ENCODE measurements at places on chromosomes 1 and 21. TPM values are rescaled to one million over a fixed set of nuclear protein-coding genes. Genes with fewer than 3 reads are reported as not detected.

KNCN gene
- not detected for total RNA-seq

NSL1 gene
- total RNA-seq: 26.1 TPM

HCN3 gene
- total RNA-seq: 12.9 TPM

CR1L gene
- not detected for total RNA-seq

- H3K27ac ChIP-seq: peak overlapping the region; percentile 99
- no peaks in the 10 kb centered on the region for H3K27me3 ChIP-seq
- H3K4me1 ChIP-seq: peaks cover 42% of the 10 kb centered on the region
These were observed 1.2 kb upstream of the CAP1 start for GRCh38 chr1:40039245-40039756.

DNA sequence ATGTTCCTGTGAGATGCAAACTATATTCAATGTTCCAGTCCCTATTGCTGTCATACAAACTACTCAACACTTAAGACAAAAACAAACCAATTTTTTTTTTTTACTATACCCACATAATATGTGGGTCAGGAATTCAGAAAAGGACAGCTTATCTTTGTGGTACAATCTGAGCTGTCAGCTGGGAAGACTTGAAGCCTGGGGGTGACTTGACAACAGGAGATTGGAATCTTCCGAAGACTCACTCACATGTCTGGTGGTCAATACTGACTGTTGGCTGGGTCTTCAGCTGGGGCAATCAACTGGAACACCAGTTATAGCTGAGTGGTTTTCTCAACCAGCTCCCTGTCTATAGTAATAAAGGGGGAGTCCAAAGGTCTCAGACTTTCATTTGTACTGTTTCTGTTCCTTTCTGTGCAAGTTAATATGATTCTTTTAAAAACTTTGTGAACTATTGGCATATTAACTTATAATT lies 81.7 kb upstream of the ATP1B1 start:
- H3K4me1 ChIP-seq: peaks cover 12% of the 10 kb centered on the region
- no peak overlapping the region for H3K27ac ChIP-seq
- H3K4me3 ChIP-seq: no peak overlapping the region
- no peaks in the 10 kb centered on the region for H3K36me3 ChIP-seq
- no peak for DNase-seq

DNA sequence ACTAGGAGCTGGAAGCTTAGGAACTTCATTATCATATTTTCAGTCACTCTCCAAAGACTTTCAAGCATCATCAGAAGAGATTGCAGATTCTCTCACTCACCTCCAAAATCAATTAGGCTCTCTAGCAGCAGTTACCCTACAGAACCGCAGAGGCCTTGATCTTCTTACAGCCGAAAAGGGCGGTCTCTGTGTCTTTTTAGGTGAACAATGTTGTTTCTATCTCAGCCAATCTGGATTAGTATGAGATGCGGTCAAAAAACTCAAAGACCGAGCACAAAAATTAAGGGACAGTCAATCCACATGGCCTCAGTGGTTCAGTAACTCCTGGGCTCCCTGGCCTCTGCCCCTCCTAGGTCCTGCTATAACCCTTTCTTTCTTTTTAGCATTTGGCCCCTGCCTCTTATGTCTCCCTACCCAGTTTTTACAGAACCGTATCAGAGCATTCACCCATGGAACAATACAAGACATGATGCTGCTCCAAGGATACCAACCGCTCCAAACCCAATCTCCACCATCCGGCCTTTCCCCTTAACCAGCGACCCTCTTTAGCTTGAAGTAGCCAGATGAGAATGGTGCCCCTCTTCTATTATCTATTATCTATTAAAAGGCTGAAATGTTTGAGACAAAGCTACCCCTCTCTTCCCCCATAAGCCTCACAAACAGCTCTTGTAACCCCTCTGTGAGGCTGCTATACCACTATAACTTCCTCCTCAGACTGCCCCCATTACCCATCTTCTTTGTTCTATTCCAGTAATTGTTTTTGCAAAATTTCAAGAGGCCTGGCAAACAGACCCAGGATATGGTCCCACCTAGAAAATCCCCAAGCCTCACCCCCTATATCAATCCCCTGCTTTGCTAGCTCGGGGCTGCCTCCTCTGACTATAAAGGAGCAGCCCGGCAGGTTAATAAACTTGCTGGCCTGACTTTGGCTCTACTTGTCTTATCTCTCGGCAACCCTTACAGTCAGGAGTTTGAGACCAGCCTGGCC lies 18.7 kb upstream of the CA6 start:
- H3K27ac ChIP-seq: no peak overlapping the region
- no peaks in the 10 kb centered on the region for H3K27me3 ChIP-seq
- no peaks in the 10 kb centered on the region for H3K4me1 ChIP-seq
- no peak overlapping the region for H3K4me3 ChIP-seq
- DNase-seq: no peak
- no peaks in the 10 kb centered on the region for H3K36me3 ChIP-seq

GRCh38 chr1:178870944-178871343 lies at the start of gene ANGPTL1:
ANGPTL1 (minus strand) TSS chr1:178871077; CDS start chr1:178865776, 5,301 bp downstream.
- no peak within 1 kb of the TSS for H3K4me3 ChIP-seq
- DNase-seq: no peak
- H3K36me3 ChIP-seq: no peaks in the 10 kb centered on the region
- H3K27me3 ChIP-seq: no peaks in the 10 kb centered on the region

Measured in mesothelial cell of epicardium (in vitro differentiated cells).